Stimulated activated CD8-positive, alpha-beta memory T cell treated with anti-CD3 and anti-CD28 coated beads, Interleukin-7, amount 100 ng/mL, for 4 hours (primary cell): ENCODE measurements at places on chromosomes 6 and 20.

DNA sequence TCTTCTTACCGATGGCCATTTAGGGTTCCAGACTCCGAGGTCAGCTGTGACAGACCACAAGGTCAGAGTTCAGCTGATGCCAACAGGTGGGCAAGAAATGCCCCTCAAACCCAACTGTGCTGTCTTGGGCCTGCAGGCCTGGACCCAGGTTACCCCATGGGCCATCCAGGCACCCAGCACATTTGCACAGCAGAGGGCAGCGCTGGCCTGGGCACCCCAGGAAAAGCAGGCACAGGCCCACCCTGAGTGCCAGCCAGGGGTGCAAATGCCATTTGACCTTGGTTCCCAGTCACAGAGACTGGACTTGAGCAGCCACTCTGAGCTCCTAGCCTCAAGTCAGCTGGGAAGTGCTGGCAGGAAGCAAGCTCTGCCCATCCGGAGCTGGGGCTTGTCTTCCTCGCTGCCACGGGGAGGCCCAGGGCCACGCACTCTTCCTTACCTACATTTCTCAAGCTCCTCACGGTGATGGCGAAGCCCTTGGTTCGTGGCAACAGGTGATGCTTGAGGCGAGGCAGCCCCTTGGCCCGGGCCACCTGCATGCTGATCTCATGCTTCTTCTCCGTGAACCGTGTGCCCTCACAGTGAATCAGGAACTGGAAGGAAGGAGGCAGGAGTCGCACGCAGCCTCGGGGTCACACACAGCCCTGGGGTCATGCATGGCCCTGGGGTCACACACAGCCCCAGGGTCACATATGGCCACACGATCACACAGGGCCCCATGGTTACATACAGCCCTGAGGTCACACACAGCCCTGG lies 120.8 kb downstream of the AGPAT4 start:
- no peak for DNase-seq

DNA sequence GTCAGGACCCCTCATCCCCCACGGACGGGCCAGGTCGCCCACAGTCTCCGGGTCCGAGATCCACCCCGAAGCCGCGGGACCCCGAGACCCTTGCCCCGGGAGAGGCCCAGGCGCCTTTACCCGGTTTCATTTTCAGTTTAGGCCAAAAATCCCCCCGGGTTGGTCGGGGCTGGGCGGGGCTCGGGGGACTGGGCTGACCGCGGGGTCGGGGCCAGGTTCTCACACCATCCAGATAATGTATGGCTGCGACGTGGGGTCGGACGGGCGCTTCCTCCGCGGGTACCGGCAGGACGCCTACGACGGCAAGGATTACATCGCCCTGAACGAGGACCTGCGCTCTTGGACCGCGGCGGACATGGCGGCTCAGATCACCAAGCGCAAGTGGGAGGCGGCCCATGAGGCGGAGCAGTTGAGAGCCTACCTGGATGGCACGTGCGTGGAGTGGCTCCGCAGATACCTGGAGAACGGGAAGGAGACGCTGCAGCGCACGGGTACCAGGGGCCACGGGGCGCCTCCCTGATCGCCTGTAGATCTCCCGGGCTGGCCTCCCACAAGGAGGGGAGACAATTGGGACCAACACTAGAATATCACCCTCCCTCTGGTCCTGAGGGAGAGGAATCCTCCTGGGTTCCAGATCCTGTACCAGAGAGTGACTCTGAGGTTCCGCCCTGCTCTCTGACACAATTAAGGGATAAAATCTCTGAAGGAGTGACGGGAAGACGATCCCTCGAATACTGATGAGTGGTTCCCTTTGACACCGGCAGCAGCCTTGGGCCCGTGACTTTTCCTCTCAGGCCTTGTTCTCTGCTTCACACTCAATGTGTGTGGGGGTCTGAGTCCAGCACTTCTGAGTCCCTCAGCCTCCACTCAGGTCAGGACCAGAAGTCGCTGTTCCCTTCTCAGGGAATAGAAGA lies 978 bp downstream of the HLA-A start:
- no peak for DNase-seq

DNA sequence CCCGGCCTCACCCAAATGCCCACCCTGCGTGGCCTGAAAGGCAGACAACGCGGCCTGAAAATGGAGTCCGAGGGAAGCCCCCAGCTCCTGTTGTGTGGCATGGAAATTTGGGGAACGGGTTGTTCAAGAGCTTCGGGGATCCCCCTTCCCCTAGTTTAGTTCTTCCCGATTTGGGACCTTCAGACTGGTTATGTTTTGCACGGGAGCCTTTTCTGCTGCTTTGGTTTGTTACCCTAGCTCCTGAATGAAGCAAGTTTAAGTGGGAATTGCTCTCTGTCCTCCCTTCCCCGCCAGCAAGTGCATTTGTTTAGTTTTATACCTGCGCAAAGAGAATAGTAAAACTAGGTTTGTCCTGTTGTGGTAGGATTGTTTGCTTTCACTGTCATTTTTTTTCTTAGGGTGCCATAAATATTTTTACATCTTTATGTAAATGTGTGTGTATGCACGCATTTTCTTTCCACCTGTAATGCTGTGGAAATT lies 604 bp downstream of the SH3BGRL2 start:
- DNase-seq, result no peak

GRCh38 chr6:141587482-141588266 lies 545.1 kb upstream of the GJE1 start:
- DNase-seq, result no peak

GRCh38 chr6:117919775-117920729 lies 13.0 kb downstream of the SLC35F1 start:
- no peak for DNase-seq

DNA sequence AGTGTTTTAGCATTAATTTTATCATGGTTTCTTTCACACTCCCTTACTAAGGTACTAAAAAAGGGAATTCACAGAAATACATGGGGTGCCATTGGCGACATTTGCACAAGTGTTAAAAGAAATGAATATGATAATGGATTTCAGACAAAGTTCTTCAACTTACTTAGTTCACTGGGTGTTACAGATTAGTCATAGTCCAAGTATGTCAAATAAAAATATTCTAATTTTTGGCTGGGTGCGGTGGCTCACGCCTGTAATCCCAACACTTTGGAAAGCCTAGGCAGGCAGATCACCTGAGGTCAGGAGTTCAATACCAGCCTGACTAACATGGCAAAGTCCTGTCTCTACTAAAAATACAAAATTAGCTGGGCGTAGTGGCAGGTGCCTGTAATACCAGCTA lies 286.1 kb upstream of the TFAP2D start:
- DNase-seq, result no peak

- peak; percentile 43 for DNase-seq
Observed at GRCh38 chr6:2891768-2892170, 11.3 kb downstream of the SERPINB9 start.

GRCh38 chr6:54786154-54786553 lies 60.4 kb upstream of the FAM83B start:
- no peak for DNase-seq
